ENCODE measurements at places on chromosomes 7 and 10.

DNA sequence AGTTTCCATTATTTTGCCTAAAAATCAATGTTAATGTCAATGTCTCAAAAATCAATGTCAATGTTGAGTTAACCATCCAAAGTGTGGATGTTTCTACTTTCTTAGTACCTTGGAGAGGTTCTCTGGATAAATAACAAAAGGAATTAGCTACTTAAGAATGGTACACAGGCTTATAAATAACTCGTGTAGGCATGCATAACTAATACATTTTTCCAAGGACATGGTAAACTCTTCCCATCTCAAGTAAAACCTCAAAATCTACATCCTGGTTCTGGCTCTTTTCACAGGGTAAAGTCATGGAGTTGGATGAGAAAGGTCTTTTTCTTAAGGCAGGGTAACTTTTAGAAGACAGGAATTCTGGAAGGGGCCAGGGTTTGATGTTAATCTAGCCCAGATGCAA lies 59.9 kb downstream of the CAV1 start:
- no peak for DNase-seq

DNA sequence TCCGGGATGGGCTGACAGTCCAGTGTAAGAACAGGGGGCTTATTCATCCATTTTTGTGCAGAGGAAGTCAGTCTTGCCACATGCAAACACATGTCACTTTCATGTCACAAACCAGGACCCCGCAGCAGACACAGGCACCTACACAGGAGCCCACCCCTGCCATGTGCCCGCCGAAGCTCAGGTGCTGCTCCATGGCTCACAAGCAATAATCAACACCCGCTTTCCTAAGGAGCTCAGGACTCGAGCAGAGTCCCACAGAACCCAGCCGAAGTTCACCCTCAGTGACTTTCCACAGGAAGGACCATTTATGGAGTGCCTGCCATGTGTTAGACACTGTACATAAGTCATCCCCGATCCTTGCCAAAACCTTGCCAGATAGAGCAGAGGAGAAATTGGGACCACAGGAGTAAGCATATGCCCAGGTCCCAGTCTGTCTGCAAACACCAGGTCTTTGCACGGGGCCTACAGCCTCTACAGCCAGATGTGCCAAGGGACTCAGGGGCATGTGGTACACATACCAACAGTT lies 99.4 kb downstream of the EBF3 start:
- no peak for DNase-seq

GRCh38 chr7:36732806-36733205 lies 8.5 kb upstream of the AOAH start:
- DNase-seq = no peak

DNA sequence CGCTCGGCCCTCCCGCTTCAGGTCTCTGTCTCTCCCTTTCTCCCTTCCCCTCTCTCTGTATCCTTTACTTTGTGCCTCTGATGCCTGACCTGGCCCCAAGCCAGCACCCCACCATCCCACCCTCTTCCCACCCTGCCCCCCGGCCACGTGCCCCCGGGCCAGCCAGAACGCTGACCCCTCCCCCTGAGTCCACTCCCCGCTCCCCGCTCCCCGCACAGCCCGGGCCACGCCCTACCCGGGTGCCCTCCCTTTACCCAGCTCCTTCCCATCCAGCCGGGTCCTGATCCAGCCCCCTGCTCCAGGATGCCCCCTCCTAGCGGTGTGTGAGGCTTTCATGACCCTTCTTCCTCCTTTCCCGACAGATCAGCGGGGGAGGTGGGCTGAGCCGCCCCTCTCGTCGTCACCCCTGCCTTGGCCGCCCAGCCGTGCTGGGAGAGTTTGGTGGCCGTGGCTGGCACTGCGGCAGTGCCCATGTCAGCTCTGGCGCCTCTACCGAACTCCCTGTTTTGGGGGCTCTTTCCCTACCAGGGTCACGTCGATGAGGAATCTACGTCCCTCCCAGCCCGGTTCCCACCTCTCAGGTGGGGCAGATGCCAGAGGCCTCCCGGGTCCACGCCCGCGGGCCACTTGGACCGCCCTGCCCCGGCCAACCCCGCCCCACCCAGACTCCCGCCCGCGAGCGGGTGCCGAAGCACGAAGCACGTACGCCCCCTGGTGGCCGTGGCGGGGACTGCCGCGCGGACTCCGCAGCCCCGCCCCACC lies 127.4 kb downstream of the UBE2H start:
- peak; percentile 95 for DNase-seq

- peak; percentile 54 for DNase-seq
These were observed 80.6 kb upstream of the OIT3 start for GRCh38 chr10:72812753-72813430.

GRCh38 chr10:96376483-96376882 lies 17.7 kb upstream of the OPALIN start:
- no peak for DNase-seq

DNA sequence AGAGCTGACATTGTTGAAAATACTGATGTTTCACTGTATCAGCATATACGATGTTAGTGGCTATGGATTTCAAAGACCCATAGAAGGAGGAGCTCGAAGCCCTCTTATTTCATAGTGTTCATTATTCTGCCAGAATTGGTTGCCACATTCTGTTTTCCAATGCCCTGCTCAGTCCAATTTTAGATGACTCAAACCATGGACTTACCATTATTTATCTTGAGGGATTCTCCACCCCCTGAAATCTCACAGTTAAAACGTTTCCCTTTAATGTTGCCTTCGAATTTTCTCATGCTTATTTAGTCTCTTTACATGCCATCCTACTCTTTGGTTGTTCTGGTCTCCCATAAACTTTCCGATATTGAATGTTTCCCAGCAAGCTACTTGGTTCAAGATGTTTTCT lies 264.5 kb downstream of the HDAC9 start:
- no peak for DNase-seq

All from inflammatory macrophage treated with lipopolysaccharide for 1 hour (primary cell).